Sigmoid colon (tissue), 7 donors: ENCODE measurements at places on chromosomes 4 and X. TPM values are rescaled to one million over a fixed set of nuclear protein-coding genes. Genes with fewer than 3 reads are reported as not detected.

HSFX4 gene
- total RNA-seq, result not detected

GPAT3 gene
- 23.1 TPM for total RNA-seq

L1CAM gene
- total RNA-seq, result 30.2 TPM

DNA sequence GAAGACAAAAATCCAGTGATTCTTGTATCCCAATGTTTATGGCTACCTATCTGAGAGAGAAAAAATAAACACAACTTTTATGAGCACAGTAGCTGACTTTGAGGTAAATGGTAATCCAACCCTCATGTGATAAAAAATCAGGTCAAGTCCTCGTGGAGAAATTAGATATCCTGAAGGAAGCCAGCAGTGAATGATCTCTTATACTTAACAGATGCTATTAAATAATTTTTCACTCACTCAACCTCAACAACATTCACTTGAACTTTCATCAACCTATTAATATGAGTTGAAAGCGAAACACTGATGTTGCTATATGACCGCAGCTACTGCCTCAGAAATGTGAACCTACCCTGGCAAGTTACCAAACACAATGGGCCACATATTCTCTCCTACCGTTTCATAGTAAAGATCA is 105.4 kb downstream of the GPC3 start:
- no peaks in the 10 kb centered on the region for H3K4me1 ChIP-seq
- H3K4me3 ChIP-seq, result no peak overlapping the region
- no peak for DNase-seq
- H3K36me3 ChIP-seq, result no peaks in the 10 kb centered on the region
- H3K27me3 ChIP-seq, result no peaks in the 10 kb centered on the region
- H3K27ac ChIP-seq, result no peak overlapping the region

DNA sequence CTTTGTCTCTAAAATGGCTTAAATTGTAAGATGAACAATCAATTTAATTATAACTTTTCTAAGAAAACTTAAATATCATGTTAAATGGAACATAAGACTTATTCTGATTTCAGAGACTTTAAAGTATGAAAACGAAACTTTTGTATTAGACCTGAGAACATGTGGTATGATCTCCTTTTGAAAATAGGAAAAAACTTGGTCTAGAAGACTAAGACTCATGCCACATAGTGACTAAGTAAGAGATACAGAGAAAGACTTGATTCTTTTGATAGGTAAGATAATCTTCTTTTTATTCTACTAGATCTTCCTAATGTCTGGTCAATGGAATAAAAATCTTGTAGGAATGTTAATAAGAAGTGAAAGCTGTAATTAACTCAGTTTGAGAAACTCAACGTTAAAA is 326.3 kb upstream of the GRIA3 start:
- no peak for DNase-seq
- H3K36me3 ChIP-seq, result no peaks in the 10 kb centered on the region
- no peaks in the 10 kb centered on the region for H3K4me1 ChIP-seq
- no peak overlapping the region for H3K27ac ChIP-seq
- H3K4me3 ChIP-seq, result no peak overlapping the region

DNA sequence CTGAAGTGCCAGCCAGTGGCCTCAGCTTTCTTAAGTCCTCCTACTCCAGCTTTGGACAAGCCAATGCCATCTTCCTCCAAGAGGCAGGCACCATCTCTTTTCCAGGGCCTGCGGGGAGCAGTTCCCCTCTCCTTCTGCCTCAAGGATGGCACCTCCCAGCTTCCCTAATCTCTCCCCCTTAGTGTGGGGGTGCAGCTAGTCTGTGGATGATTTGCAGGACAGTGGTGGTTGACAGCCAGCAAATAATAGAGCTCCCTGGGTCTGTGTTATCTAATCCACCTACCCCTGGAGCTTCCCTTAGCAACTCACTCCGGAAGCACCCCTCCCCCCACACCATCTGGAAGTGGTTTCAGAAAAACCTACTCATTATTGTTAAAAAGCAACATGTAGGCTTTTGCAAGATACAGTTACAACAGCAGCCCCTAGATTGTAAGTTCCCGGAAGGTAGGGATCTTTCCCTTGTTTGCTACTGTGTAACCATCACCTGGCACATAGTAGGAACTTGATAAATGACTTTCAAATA is 247.1 kb downstream of the BCOR start:
- H3K27me3 ChIP-seq, result no peaks in the 10 kb centered on the region
- DNase-seq, result no peak
- no peaks in the 10 kb centered on the region for H3K4me1 ChIP-seq
- no peak overlapping the region for H3K27ac ChIP-seq
- no peaks in the 10 kb centered on the region for H3K36me3 ChIP-seq

GRCh38 chrX:47358387-47359065 is 11.9 kb upstream of the ZNF157 start:
- no peaks in the 10 kb centered on the region for H3K4me1 ChIP-seq
- H3K36me3 ChIP-seq, result no peaks in the 10 kb centered on the region
- DNase-seq, result no peak
- H3K4me3 ChIP-seq, result no peak overlapping the region
- no peak overlapping the region for H3K27ac ChIP-seq
- no peaks in the 10 kb centered on the region for H3K27me3 ChIP-seq

- no peaks in the 10 kb centered on the region for H3K4me1 ChIP-seq
- DNase-seq, result no peak
- H3K4me3 ChIP-seq, result no peak overlapping the region
- H3K36me3 ChIP-seq, result no peaks in the 10 kb centered on the region
- no peaks in the 10 kb centered on the region for H3K27me3 ChIP-seq
- H3K27ac ChIP-seq, result no peak overlapping the region
Measured at GRCh38 chrX:23341452-23341851, 6.8 kb downstream of the PTCHD1 start.

GRCh38 chr4:37634180-37634579 is 52.0 kb downstream of the RELL1 start:
- DNase-seq, result no peak
- no peaks in the 10 kb centered on the region for H3K36me3 ChIP-seq
- H3K27me3 ChIP-seq, result no peaks in the 10 kb centered on the region
- no peaks in the 10 kb centered on the region for H3K4me1 ChIP-seq
- H3K27ac ChIP-seq, result no peak overlapping the region

- no peaks in the 10 kb centered on the region for H3K27me3 ChIP-seq
- peak overlapping the region; percentile 83 for H3K27ac ChIP-seq
- no peaks in the 10 kb centered on the region for H3K36me3 ChIP-seq
- H3K4me1 ChIP-seq, result peaks cover 15% of the 10 kb centered on the region
- H3K4me3 ChIP-seq, result no peak overlapping the region
Measured at GRCh38 chr4:183875251-183875825, 29.8 kb upstream of the STOX2 start.

DNA sequence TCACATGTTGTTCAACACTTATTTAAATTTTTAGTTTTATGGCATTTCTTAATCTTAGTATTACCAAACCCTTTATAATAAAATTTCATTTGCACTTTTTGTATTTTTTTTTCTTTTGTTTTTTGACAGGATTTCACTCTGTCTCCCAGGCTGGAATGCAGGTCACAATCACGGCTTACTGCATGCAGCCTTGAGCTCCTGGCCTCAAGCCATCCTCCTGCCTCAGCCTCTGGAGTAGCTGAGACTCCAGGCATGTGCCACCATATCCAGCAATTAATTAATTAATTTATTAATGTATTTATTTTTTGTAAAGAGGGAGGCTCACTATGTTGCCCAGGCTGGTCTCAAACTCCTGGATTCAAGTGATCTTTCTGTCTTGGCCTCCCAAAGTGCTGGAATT is 133.4 kb downstream of the ADGRL3 start:
- H3K27ac ChIP-seq, result no peak overlapping the region
- no peaks in the 10 kb centered on the region for H3K4me1 ChIP-seq
- no peaks in the 10 kb centered on the region for H3K36me3 ChIP-seq
- H3K4me3 ChIP-seq, result no peak overlapping the region
- H3K27me3 ChIP-seq, result no peaks in the 10 kb centered on the region
